ENCODE measurements at places on chromosomes 6 and 20.

DNA sequence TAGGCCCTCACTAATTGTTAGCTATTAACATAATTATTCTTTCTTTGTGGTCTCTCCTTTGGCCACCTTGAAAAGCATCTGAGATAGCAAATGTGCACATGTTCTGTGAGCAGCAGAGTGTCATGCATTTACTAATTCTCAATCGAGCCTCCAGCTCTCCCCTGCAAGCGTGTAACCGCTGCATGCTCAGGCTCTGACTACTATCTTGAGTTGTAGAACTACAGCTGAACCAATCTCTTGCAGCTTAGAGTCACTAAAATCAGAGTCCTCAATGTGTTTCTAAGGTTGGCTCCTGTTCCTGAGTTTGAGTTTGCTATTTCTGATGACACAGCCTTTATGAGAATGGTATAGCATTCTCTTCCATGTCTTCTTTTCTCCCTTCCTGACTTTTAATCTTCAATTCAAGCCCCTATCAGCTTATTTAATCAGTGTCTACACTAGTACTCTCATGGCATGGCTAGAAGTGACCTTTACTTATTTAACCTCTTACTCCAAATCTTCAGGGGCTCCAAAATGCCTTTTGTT lies 65.5 kb downstream of the PPP1R3G start:
- no peaks in the 10 kb centered on the region for H3K27me3 ChIP-seq
- no peak overlapping the region for H3K4me3 ChIP-seq
- H3K36me3 ChIP-seq, result no peaks in the 10 kb centered on the region
- DNase-seq, result no peak
- no peak overlapping the region for H3K27ac ChIP-seq

- no peaks in the 10 kb centered on the region for H3K27me3 ChIP-seq
- H3K27ac ChIP-seq, result no peak overlapping the region
- no peak for DNase-seq
- no peak overlapping the region for H3K4me3 ChIP-seq
- no peaks in the 10 kb centered on the region for H3K36me3 ChIP-seq
- H3K4me1 ChIP-seq, result no peaks in the 10 kb centered on the region
Observed at GRCh38 chr6:165644586-165645266, 18.3 kb downstream of the PDE10A start.

DNA sequence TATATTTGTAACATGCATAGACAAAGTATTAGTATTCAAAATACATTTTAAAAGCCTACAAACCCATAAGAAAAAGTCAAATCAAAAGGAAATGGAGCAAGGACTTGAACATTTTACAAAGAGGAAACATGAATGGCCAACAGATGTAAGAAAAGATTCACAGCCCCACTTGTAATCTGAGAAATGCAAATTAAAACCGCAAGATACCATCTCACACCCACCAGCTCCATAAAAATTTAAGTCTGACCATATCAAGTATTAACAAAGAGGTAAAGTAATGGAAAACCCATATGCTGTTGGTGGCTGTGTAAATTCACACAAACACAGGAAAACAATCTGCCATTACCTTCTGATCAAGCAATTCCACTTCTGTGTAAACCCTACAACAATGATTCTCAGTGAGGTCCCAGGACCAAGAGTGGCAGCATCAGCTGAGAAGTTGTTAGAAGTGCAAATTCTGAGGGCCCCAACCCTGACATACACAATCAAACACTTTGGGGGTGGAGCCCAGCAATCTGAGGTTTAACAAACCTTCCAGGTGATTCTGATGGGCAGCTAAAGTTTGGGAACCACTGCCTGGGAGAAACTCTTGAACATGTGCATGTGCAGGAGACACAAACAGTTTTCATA lies 30.9 kb downstream of the BCL2L1 start:
- no peak overlapping the region for H3K27ac ChIP-seq
- peaks cover 20% of the 10 kb centered on the region for H3K4me1 ChIP-seq
- no peaks in the 10 kb centered on the region for H3K27me3 ChIP-seq
- no peak for DNase-seq
- H3K4me3 ChIP-seq, result no peak overlapping the region

GRCh38 chr20:38008233-38008944 lies 24.9 kb downstream of the TTI1 start:
- no peaks in the 10 kb centered on the region for H3K4me1 ChIP-seq
- H3K27ac ChIP-seq, result no peak overlapping the region
- peaks cover 5% of the 10 kb centered on the region for H3K36me3 ChIP-seq
- no peak overlapping the region for H3K4me3 ChIP-seq

GRCh38 chr6:12716298-12716916 lies at the start of gene PHACTR1:
TSS of gene PHACTR1 (plus strand) at chr6:12716767.
- H3K27ac ChIP-seq, result no peak within 1 kb of the TSS
- H3K27me3 ChIP-seq, result no peaks in the 10 kb centered on the region
- no peaks in the 10 kb centered on the region for H3K4me1 ChIP-seq
- DNase-seq, result no peak
- H3K4me3 ChIP-seq, result no peak within 1 kb of the TSS
- H3K36me3 ChIP-seq, result no peaks in the 10 kb centered on the region

GRCh38 chr20:14543040-14543439 lies 205.6 kb upstream of the FLRT3 start:
- no peak for DNase-seq
- H3K36me3 ChIP-seq, result no peaks in the 10 kb centered on the region
- H3K4me1 ChIP-seq, result no peaks in the 10 kb centered on the region
- H3K27ac ChIP-seq, result no peak overlapping the region
- no peak overlapping the region for H3K4me3 ChIP-seq

Data from H1 (cell line).